ACHN (cell line): ENCODE measurements at places on chromosomes 13 and 19.

DNA sequence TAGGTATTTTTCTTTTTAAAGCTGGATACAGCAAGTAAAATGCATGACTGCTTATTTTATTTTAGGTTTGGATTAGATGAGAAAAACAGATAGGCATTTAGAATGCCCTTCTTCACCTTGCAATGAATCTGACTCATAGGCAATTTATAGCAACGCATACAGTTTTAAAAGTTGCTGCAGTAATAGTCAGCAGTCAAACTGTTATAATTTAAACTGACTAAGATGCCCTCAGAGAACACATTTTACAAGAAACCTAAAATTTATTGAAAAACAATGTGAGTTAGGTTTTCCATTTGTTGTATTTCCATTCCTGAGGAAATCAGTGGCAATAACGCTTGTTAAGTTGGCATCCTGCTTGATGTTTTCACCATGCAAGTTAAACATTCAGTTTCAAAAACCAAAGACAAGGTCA is 1128.2 kb upstream of the PCDH9 start:
- DNase-seq: no peak

GRCh38 chr13:38462605-38463004 is 113.0 kb downstream of the UFM1 start:
- DNase-seq: no peak

DNA sequence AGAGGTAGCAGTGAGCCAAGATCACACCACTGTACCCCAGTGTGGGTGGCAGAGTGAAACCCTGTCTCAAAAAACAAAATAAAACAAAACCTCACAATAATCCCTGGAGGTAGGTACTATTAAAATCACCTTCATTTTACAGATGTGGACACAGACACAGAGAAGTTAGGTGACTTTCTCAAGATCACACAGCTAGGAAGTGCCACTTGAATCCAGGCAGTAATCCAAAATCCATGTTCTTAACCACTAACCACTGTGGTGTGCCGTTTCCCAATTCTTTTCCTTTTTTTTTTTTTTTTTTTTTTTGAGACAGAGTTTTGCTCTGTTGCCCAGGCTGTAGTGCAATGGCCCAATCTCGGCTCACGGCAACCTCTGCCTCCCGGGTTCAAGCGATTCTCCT is 9.0 kb downstream of the PPP1R14A start:
- DNase-seq: no peak

- DNase-seq: no peak
Measured at GRCh38 chr13:100473501-100474044, 115.0 kb downstream of the GGACT start.

DNA sequence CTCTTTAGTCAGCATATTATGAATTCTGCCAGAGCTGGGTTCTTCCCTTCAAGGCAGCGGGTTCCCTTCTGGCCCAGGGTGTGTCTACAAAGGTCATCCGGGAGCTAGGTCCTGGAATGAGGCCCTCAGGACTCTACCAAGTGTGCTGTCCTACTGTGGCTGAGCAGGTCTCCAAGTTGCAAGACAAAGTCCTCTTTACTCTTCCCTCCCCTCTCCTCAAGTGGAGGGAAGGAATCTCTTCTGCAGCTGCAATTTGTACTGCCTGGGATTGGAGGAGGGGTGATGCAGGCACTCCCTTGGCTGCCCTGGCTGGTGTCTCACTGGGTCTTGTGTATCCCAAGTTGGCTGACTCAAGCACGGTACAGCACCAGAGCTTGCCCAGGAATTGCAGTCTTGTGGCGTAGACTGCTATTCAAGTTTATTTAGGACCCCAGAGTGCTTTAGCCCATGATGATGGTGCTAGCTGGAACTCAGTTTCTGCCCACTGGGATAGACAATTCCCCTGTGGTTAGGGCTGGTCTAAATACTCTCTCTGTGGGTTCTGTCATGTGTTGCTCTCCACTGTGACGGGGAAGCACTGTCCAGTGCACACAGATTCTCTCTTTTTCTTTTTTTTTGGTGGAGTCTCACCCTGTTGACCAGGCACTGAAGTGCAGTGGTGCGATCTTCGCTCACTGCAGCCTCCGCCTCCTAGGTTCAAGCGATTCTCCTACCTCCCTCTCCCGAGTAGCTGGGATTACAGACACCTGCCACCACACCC is 28.5 kb downstream of the RFC3 start:
- DNase-seq: no peak

DNA sequence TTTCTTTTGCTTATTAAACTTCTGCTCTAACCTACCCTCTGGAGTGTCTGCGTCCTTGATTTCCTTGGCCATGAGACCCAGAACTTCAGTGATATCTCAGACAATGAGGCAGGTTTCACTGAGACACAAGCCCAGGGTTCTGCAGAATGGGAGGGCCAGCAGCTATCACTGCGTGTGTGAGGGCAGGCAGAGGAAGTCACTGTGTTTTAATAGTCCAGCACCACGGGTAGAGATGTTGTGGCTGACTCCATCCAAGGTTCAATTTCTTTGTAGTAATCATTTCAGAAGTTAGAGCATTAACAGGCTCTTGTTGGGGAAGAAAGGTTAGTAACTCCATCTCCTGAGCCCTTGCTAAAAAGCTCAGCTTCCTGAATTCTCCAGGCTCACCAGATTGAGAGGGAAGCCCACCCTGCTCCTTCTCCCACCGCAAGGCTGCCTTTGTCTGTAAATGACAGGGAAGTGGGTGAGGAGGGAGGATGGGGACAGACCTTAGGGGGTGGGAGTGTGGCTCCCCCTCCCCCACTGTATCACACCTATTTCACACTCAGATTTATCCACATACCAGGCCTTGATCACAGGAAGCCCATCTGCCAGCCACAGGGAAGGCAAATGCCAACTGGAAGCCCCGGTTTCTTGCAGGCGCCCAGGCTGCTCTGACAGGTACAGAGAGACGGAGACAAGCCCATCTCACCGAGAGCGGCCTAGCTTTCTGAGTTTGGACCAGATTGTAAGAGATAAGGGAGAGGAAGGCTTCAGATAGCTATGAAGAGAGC is 2.1 kb downstream of the C19orf12 start:
- DNase-seq: no peak
